ENCODE measurements at places on chromosomes 11 and 22. TPM values are rescaled to one million over a fixed set of nuclear protein-coding genes. Genes with fewer than 3 reads are reported as not detected.
A peak's percentile ranks its signal among the peaks of the same experiment; 100 is the strongest.

The CST6 gene
- 140 TPM for total RNA-seq

The ARRB1 gene
- total RNA-seq = 6.7 TPM

DNA sequence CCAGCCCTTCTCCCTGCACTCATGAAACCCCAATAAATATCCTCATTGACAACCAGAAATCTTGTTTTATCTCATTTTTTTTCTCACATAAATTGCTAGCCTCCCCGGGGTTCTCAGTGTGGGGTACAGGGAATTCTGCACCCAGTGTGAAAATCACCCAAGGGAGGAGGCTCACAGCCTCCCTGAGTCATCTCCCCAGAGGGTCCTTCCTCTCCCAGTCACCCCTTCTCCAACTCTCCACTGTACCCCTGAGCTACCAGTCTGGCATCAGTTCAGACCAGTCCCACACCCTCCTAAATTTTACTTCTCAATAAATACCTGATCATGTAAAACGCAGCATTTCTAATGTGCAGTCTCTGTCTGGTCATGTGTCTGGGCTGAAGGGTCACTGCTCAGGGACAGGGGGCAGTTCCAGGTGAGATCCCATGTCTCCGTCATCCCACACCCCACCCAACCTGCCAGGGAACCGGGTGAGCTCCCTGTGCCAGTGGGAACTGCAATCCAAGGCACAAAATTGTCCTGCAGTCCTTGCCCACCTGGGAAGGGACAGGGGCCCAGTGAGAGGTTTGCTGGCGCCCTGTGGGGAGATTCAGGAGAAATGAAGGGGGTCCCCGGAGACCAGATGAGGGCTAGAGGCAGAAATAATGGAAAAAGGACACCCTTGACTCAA lies 8.3 kb downstream of the IGLL5 start:
- no peak for DNase-seq

The AMOTL1 gene
- total RNA-seq = 32.6 TPM

The SCUBE2 gene
- total RNA-seq = 0.87 TPM

DNA sequence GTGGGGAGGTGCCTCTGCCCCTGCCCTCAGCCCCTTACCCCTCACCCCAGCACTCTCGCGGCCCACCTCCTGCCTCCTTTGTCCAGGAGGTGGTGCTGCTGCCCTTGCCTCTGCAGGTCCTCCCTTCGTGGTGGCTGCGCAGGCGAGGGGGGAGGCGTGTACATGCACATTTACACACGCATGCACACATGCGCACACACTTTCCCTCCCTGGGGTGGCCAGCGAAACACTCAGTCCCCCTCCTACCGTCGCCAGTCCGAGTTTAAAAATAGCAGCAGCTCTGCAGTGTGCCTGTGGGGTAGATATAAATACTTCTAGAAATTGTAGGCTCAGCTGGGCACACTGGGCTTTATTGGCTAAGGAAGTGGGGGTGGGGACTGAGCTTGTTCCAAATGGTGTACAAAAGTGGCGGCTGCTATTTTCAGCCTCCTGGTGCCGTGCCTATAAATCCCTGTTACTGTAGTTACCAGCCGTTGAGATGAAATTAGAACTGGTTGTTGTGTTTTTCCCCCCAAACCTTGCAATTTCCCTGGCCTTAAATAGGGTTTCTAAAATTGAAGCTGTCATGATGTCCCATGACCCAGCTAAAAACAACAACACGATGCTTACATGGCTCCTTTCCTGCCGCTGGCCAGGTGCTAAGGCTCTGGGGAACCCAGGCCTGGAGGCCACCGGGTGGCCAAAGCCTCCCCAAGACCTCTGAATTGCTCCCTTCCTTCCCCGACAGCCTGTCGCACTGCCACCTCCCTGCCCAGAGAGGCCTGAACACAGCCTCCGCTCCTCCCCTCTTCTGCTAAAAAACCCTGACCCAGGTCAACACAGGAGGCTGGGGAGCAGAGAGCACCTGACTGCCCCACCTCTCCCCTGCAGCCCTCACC lies 12.4 kb downstream of the PICK1 start:
- DNase-seq = no peak

DNA sequence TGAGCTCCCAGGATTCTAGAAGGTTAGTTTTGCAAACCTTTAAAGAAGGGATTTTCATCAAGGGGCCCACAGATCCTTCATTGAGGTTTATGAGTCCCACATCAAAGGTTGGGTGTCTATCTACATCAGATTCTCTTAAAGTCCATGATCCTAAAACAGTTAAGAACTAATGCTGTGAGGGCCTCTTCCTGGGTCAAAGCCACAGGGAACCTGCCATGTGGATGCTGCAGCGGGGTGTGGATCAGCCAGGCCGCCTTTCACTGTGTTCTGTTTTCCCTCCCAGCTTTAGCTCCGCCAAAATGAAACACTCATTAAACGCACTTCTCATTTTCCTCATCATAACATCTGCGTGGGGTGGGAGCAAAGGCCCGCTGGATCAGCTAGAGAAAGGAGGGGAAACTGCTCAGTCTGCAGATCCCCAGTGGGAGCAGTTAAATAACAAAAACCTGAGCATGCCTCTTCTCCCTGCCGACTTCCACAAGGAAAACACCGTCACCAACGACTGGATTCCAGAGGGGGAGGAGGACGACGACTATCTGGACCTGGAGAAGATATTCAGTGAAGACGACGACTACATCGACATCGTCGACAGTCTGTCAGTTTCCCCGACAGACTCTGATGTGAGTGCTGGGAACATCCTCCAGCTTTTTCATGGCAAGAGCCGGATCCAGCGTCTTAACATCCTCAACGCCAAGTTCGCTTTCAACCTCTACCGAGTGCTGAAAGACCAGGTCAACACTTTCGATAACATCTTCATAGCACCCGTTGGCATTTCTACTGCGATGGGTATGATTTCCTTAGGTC lies 5.3 kb downstream of the SERPIND1 start:
- no peak for DNase-seq

The OR51B2 gene
- not detected for total RNA-seq

The CWF19L2 gene
- total RNA-seq = 6.1 TPM

- no peak for DNase-seq
These were observed 80.6 kb downstream of the WNT7B start for GRCh38 chr22:45896153-45896951.

DNA sequence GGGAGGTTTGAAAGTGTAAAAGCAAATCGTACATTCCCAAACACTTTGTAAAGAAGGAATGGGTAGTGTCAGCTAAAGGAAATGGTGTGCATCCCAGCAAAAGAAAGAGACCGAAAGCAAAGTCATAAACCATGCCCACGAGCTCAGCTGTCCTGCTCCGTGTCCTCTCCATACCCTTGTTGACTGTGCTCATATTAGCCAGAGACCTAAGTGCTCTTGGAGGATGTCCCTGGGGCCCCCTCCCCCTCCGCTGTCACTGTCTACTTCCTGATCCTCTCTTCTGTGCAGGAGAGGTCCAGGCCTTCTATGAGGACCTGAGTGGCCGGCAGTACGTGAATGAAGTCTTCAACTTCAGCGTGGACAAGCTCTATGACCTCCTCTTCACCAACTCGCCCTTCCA lies 46.1 kb downstream of the SCN3B start:
- no peak for DNase-seq

- no peak for DNase-seq
These were observed 6.2 kb downstream of the TBX1 start for GRCh38 chr22:19766511-19767426.

DNA sequence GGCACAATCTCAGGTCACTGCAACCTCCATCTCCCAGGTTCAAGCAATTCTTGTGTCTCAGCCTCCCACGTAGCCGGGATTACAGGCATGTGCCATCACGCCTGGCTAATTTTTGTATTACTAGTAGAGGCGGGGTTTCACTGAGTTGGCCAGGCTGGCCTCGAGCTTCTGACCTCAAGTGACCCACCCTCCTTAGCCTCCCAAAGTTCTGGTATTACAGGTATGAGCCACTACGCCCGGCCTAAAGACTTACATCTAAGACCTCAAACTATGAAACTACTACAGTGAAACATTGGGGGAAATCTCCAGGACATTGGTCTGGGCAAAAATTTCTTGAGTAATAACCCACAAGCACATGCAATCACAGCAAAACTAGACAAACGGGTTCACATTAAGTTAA lies 13.8 kb upstream of the FAM181B start:
- DNase-seq = peak; percentile 43

DNA sequence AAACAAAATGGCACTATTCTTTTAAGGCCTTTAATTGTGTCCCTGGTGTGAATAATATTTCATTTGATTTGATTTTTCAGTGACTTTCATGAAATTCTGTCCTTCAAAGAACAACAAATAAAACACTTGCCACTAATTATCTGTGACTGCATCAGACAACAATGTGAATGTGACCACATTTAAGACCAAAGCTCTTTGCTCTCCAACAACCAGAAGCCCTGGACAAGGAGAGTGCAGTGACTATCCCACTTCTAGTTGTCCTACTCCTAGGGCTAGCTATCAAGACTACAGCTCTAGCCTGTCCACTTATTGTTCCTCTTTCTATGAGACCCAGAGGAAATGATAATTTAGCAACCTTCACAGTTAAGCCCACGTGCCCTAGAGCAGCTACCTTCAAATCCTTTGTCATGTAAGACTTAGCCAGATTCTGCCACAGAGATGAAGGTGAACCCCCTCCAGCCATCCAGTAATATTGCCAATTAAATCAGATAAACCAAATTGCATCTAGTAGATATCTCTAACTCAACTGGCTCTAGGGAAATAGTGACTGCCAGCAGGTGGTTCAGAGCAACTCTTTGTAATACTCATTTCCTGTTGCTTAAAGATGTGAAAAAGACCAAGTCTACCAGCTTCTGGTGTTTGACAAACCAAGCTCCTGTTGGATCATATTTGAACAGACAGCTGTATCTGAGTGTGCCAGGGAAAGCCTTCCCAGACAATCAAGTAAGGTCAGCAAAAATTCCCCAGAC lies 142.6 kb upstream of the BLID start:
- peak; percentile 2 for DNase-seq

The LYVE1 gene
- 0.05 TPM for total RNA-seq

DNA sequence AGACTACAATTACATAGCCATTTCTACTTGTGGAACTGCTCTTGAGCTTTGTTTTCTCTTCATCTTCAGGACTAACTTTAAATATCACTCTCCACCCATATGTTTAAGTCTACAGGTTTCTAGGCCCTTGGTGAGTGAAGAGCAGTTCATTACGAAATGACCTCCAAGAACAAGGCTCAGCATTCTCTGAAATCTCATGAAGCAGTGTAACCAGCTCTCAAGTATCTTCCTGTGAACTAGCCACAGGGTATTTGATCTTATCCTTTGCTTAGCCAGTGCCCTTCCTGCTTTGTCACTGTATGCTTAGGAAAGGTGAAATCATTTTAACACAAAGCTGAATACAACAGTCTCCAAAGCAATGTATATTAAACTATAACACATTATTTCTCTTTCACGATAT lies 20.4 kb upstream of the LYVE1 start:
- DNase-seq = no peak

GRCh38 chr11:116808262-116809175 lies 14.6 kb downstream of the APOA4 start:
- no peak for DNase-seq

GRCh38 chr22:37165940-37166674 lies 16.4 kb upstream of the IL2RB start:
- no peak for DNase-seq

The NRIP3 gene
- total RNA-seq = 2.7 TPM

The BAIAP2L2 gene
- 1.9 TPM for total RNA-seq

The GDPD4 gene
- total RNA-seq = not detected

GRCh38 chr11:28757725-28758515 lies 649.7 kb downstream of the METTL15 start:
- no peak for DNase-seq

- DNase-seq = peak; percentile 82
These were observed 514.2 kb downstream of the NTM start for GRCh38 chr11:131884461-131885073.

DNA sequence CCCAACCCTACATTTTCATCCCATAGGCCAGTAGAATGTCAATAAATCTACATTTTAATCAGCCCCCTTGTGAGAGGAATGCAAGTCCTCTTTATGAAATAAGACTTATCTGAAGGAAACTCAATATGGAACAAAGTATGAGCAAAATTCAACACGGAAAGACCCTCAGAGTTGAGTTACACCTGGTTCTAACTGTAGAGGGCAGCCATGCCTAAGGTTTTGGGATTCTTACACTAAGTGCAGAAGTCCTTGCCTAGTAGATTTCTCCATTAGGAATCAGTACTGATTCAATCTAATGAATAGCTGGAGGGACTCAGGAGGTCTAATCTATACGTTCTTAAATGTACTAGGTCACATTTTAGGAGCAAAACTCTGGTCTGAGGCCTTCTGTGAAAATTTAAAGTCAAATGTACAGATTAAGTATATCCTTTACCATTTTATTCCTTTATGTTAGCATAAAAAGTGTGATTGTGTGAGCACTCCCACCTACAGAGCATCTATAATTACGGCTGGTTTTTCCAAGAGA lies 904.5 kb downstream of the DLG2 start:
- no peak for DNase-seq
